ENCODE measurements at places on chromosomes 6 and 20.

DNA sequence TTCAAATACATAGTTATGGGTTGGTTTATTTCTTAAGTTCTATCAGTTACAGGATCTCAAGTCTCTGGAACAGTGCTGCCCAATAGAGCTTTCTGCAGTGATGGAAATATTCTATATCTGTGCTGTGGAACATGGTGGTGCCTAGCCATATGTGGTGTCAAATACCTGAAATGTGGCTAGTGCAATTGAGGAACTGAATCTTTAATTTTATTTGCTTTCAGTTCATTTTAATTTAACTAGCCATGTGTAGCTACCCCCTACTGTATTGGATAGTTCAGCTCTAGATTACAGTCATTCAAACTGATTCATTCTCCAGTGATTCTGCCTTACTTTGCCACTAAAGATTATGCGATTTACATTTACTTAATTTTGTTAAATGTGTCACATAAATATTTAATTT lies 503.2 kb downstream of the CDKAL1 start:
- DNase-seq: no peak

DNA sequence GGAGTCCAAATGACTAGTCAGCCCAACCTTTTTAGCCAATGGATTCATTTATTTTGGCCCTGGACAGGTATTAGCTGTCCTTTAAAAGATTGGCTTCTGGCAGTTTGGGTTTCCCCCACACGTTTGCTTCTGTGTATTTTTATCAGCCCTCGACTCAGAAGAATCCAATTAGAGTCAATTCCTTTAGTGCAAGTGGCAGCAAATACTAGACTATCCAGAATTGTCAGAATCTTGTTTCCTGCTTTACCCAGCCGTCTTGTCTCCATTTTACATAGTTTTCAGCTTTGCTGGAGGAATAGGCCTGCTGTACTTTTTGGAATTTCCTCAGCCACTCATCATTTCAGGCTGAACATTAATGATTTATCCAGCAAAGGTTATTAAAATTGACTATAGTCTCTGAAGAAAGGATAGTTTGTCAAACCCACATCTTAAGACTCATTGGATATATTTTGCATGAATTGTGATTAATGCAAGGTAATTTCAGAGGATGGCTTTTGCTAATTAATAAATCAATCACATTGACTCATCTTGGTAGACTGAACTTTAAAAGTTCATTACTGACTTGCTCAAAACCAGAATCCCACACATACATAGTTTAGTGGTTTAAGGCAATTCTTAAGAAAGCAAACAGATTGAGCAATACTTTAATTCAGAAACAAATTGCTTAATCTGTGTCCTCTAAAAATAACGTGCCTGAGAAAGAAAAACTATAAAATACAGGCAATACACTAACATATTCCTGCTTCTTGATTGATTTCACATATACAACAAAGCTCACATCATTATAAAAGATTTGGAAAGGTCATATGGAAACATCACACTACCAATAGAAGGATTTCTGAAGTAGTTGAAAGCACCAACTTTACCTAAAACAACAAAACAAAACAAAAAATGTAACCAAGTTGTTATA lies 62.9 kb upstream of the ZNF217 start:
- DNase-seq: no peak

GRCh38 chr20:17571153-17571527 lies 1.3 kb downstream of the DSTN start:
- no peak for DNase-seq

GRCh38 chr6:128150376-128150775 lies 249.5 kb upstream of the THEMIS start:
- no peak for DNase-seq

DNA sequence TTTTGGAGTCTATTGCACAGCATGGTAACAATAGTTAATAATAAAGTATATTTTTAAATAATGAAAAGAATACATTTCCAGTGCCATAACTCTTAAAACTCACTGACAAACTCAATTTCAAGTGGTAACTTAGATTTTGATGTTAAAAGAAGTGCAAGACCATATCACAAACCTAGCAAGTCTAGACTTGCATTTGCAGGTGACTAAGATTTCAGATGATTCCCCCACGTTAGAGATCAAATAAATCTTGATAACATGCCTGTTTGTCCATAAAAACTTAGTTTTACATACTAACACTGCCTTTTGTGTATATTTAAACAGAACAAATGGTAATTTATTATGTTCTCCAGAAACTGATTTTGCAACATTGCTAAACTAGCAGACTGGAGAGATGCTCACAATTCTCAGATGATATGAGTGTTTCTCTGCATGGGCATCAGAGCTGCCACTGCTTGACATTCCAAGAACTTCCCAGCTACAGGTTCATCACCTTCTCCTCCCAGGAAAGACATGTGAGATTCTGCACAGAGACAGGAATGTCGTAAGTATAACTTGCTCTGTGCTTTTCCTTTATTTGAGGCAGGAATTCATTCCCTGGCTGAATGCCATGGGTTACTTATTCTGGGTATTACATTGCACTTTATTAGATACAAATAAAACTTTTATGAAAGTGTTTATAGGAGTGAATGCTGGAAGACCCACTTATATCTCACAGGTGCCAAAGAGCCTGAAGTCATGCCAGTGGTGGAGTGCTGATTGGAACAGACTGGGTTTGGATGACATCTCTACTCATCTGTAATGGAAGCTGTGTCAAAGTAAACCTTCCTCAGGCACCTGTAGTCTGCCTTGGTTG lies 160.2 kb upstream of the FOXA2 start:
- DNase-seq: no peak

GRCh38 chr6:136961848-136962247 lies 39.7 kb downstream of the SLC35D3 start:
- DNase-seq: no peak

- DNase-seq: no peak
Observed at GRCh38 chr20:21209668-21210067, 83.8 kb downstream of the KIZ start.

GRCh38 chr6:150301846-150302519 lies 66.8 kb upstream of the IYD start:
- DNase-seq: no peak

DNA sequence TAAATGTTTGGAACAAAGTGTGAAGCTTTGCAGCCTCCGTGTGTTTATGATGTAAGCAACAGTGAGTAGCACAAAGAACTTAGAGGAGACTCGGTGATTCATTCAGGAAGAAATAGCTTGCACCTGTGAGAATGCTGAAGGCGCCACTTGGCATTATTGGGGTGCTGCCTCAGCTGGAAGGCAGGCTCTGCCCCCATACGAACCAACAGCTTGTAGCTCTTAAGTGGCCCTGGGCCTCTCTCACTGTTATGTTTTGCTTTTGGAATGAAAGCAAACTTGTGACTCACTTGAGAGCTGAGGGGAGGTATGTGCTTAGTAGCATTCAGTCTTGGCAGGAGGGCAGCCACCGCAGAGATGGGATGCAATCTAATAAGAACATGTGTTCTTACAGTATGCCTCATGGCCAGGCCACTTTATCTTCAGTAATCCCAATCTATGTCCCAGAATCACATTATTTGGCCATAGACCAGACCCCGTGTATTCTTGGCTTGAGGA lies 310.7 kb downstream of the EYA4 start:
- DNase-seq: no peak

- DNase-seq: no peak
Observed at GRCh38 chr6:134114918-134115714, 62.7 kb upstream of the SLC2A12 start.

GRCh38 chr6:110999634-111000270 lies 17.9 kb downstream of the RPF2 start:
- DNase-seq: no peak

GRCh38 chr6:156589281-156589680 lies 187.9 kb upstream of the ARID1B start:
- DNase-seq: no peak

DNA sequence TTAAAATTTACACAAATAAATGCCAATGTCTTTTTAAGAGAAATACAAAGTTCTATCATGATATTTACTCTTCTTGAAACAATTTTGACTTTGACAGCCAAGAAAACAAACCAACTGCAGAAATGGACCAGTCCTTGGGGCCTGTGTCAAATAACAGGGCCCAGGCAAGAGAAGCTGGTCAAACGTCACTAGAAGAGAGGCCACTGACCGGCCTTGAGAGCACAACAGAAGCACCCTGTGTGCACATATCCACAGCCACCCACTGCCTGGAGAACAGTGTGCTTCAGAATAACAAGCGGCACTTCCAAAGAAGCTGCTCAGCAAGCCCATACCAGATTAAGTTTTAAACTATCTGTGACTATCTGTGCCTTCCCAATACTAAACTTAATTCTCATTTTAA lies 14.8 kb downstream of the APMAP start:
- no peak for DNase-seq

- no peak for DNase-seq
Observed at GRCh38 chr6:157814883-157815282, 8.2 kb upstream of the SNX9 start.

DNA sequence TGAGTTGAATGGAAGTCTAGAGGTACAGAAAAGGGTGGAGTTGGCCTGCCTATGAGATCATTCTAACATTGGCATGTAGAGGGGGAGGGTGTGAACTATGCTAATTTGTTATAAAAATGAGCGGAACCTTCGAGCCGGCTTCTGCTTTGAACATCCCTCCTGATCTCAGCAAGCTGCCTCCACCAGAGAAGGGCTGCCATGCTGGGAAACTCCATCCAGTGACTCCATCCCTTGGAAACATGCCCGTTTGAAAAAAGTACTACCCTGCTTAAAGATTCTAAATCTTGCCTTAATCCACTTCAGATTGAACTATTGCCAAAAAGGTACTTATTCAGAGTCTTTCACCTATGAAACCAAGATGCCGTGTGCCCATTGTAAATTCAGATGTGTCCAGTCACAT lies 43.6 kb upstream of the TMEM170B start:
- no peak for DNase-seq

DNA sequence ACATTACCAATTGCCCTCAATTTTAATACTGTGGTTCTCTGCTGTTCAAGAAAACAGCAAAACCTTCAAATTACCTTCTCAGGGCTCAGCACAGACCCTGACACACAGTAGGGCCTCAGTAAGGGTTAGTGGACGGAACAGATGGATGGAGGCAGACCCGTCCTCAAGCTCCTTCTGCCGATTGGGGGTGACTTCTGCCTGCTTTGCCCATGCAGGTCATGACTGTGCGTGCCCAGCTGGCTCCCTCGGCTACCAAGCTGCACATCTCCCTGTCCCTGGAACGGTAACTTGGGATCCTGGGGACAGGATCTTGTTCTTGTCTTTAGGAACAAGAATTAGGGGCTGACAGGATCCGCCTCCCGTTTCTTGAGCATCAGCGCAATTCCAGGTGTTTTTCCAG lies 9.8 kb upstream of the BPIFB4 start:
- no peak for DNase-seq

DNA sequence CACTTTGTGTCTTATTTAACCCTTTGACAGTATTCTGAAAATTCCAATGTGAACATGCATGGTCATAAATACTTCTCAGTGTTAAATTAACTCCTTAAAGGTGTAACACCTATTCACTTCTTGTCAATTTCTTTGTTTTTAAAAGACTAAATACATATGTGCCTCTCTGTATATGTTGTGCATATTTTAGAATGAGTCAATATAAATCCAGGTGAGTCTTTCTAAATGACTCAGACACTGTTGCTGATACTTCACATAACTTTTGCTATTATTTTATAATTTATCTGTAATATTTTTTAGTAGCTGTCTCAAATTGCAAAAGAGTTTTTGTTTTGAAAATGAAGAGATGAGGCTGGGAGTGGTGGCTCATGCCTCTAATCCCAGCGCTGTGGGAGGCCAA lies 36.0 kb downstream of the TIAM2 start:
- DNase-seq: no peak

- peak; percentile 38 for DNase-seq
Observed at GRCh38 chr6:31898383-31899011, 999 bp upstream of the EHMT2 start.

DNA sequence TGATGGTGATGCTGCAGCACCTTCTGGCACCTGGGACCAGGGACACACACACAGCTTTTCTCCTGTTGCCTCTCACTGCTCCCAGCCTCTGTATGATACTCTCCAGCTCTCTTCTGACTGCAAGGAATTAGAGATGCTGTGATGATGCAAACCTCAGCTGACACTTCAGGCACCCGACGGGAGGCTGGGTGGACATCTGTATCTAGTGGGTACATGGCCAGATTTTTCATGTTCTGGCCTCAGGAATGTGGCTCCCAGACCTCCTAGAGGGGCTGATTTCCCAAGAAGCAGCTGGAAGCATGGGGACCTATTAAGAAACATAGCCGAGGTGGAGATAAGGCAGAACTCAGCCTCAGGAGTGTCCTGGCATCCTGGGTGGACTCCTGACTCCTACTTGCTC lies 6.8 kb upstream of the EPB41L1 start:
- no peak for DNase-seq

DNA sequence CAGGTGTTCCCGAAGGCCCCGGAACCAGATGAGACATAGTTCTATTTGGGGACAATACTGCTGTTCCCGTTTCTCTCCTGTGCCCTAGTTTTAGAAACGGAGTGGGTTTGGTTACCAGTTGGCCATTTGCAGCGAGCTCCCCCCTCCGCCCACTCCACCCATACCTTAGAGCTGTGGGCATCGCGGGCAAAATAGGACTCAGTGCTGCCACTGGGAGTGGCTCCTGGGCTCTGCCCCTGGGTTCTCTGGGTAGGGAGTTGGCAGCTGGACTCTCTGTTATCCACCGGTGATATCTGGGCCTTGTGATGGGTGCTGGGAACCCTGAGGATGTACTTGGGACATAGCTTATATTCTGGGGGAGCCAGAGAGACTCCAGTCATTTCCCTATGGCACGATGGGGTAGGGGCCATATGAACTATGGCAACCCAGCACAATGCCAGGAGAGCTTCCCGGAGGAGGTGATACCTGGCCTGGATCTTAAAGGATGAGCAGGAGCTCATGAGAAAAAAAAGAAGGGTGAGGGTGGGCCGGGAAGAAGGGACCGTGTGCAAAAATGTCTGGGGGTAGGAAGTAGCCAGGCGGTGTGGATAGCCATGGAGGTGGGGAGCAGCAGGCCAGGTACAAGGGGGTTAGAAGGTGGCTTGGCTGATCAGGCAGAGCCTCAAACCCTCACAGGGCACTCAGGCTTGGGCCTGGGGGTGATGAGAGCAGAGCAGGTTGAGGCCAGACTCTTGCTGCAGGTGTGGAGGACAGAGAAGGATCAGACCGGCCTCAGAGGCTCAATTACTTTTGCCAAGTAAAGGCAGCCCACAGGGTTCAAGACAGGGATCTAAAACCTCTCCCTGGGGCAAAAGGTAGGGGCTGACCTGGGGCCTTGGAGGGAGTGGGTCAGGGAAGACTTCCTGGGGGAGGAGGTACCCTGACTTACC lies 9.6 kb downstream of the SRC start:
- DNase-seq: no peak

DNA sequence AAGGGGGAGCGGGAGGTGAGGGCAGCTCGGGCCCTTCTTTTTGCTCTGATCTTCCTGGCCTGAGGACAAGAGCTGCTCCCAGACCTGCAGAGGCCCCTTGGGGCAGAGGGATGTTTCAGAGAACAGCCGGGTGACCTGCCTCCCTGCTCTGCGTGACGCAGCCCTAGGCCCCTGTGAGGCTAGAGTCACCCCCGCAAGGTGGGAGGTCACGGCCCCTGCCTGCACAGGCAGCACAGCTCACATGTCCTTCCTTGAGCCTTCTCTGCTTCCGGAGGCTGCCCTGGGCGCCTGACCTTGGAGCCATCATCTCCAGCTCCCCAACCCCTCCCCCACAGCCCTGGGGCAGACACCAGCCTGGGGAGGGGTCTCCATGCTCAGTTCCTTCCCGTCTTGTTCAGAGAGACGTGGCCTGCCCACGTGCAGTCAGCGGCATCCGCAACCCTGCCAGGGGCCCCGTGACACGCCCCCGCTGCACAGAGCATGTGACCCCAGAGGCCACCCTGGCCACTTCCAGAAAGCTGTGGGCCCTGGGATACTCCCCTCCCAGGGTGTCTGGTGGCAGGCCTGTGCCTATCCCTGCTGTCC lies at the start of gene BIRC7:
BIRC7 (plus strand) TSS at position 507 of the 585 bp plus-strand sequence. CDS start 192 bp downstream, outside the sequence.
- no peak for DNase-seq
